AG09309 (cell line): ENCODE measurements at places on chromosomes 5 and 9.

DNA sequence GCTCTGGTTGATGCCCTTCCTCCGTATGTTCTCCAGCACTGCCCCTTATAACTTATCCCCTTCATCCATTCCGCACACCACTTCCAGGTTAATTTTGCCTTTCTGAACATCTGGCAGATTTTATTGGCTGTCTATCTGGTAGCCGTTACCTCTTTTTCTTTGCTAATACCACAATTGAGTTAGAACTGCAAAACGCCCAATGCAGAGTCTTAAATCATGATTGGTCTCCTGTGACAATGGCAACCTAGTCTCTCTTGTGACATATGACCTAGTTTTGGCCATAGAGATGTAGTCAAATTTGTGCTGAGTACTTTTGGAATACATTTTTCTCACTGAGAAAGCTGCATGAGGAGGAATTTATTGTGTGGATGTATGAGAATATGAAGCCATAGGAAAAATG, 365.7 kb upstream of the PRR16 start:
- DNase-seq = no peak

GRCh38 chr5:13975246-13975645, 30.8 kb upstream of the DNAH5 start:
- DNase-seq = no peak

DNA sequence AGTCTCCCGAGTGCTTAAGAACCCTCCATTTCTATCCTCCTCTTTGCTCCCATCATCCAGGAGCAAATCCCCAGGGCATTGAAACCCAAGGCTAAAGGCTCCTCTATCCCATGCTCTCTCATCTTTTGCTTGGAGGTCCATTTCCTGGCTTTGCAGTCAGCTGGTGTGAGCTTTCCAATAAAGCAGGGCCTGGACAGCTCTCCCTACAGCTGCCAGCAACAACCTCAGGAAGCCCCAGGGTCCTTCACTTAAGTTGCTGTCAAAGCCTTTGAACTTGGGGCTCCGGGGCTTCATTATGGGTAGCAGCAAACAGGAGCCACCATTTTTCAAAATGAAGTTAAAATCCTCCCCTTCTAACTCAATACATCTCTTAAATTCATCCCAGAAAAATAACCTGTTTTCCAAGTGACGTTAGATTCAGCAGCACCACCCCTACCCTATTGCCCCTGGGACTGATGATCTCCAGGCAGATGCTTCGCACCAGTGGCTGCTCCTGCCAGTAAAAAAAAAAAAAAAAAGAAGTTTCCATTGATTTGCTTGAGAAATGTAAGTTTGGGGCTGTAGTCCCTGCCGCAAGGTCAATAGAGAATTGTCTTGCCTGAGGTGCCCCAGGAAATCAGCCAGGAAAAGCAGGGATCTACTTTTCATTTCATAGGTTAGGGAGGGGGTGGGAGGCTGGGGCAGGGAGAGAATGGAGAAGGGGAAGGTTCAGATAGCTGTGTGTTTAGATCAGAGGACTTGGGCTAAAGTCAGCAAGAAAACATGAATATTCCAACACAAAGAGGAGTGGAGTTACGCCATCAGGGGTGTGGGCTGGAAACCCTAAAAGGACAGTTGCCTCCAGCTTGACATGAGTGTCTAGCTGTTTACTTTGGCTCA, 83.8 kb upstream of the IL6ST start:
- no peak for DNase-seq

GRCh38 chr5:78644741-78645300, 3.8 kb downstream of the LHFPL2 start:
- no peak for DNase-seq

GRCh38 chr9:6408320-6408719, 4.7 kb upstream of the UHRF2 start:
- DNase-seq = no peak

- DNase-seq = no peak
Observed at GRCh38 chr5:131378721-131379541, 115.1 kb downstream of the CDC42SE2 start.
